ENCODE measurements at places on chromosomes 12 and 14.

GRCh38 chr14:53412819-53413675 lies 259.9 kb upstream of the DDHD1 start:
- peak; percentile 13 for DNase-seq

GRCh38 chr12:106309671-106310505 lies 7.4 kb downstream of the TCP11L2 start:
- DNase-seq: no peak

GRCh38 chr14:84804895-84805294 lies 725.0 kb upstream of the FLRT2 start:
- DNase-seq: no peak

DNA sequence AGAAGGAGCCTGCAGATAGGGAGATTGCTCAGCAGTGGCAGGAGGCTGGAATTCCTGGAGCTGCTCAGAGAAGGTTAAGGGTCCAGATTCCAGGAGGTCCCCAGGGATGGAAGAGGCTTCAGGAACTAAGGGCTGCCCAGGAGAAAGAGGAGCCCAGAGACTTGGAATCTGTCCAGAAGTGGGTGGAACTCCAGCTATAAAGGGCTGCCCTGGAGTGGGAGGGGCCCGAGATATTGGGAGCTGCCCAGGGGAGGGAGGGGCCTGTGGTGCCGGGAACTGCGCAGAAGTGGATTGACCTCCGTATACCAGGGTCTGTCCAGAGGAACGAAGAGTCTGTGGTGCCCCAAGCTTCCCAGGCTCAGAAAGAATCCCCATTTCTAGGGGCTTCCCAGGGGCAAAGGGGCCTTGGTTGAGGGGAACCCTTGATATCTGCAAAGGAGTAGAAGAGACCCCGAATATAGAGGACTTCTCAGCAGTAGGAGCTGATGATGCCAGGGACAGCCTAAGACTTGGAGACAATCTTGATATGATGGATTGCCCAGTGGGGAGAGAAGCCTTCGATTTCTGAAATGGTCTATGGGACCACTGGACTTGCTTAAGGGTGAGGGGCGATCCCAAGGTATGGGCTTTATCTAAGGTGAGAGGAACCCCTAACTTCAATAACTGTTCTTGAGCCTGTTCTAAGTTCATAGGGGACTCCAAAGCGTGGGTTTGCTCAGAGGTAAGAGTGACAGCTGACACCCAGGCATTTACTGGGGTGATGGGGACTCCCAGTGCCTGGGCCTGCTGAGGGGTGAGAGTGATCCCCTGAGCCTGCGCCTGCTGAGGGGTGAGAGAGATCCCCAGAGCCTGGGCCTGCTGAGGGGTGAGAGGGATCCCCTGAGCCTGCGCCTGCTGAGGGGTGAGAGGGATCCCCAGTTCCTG lies 45.0 kb downstream of the FAM186A start:
- peak; percentile 14 for DNase-seq

- no peak for DNase-seq
Observed at GRCh38 chr12:83179999-83180398, 493.3 kb downstream of the TMTC2 start.

GRCh38 chr12:101828463-101829196 lies 2.1 kb downstream of the GNPTAB start:
- no peak for DNase-seq
